ENCODE measurements at places on chromosomes 6 and 20.

DNA sequence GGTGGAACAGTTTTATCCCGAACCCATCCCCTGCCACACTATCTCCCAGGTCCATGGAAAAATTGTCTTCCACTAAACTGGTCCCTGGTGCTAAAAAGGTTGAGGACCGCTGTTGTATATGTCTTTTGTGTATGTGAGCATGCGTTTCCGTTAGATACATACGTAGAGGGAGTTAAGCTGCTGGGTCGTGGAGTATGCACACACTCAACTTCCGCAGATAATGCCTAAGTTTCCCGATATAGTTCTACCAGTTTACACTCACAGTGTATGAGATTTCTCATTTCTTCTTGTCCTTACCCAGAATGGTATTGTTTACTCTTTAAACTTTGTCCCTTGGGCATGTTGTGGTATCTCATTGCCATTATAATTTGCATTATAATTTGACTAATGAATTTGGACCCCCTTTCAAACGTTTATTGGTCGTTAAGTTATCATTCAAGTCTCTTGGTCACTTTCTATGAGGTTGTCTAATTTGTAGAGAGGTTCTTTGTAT, 50.5 kb upstream of the SCAF8 start:
- no peak for DNase-seq

DNA sequence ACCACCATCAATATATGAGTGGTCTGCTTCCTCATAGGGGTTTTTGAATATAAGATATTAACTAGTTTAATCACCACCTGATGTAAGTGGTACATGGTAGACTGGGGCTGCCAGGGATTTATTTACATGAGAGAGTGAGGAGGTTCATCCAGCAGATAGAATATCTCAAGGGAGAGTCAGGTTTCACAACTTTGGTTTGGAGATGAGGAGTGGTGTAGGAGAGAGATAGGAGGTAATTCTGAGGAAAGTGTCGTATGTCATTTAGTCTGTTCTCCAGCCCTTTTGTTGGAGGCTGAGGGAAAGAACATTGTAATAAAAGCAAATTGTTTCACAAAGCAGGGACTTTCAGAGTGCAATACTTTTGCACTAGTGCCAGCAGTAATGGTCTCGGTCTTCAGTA, 16.8 kb downstream of the L3MBTL3 start:
- DNase-seq = no peak

DNA sequence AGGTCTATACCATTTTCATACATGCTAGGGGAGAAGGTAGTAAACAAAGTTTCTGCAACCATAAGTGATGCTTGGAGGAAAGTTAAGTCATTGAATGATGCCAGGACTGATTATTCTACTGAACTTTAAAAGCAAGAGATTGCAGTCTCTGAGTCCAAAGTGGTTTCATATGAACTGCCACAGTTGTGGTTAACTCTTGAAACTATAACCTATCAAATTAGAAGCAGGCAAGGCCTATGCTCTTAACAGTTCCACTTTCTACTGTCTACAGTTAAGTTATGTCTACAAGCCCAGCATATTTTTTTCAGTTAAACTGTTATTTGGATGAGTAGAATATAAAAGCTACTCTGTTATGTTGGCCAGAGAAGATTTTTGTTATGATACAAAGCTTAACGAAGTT, 326.5 kb upstream of the RUNX2 start:
- no peak for DNase-seq

- no peak for DNase-seq
Measured at GRCh38 chr6:6829872-6830685, 241.6 kb downstream of the LY86 start.

GRCh38 chr6:75563032-75563431, 38.6 kb upstream of the SENP6 start:
- no peak for DNase-seq

DNA sequence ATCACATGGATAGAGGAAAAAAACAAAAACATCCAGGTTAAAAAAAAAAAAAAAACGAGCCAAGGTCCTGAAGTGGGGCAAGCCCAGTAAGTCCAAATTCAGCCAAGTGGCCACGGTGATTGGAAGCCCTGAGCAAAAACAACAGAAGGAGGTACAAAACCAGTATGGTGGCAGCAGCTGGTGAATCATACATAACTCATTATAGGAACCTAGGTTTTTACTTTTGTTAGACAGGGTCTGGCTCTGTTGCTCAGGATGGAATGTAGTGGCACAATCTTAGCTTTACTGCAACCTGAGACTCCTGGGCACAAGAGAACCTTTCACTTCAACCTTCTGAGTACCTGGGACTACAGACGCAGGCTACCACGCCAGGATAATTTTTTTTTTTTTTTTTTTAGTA, 22.7 kb upstream of the MYB start:
- no peak for DNase-seq

DNA sequence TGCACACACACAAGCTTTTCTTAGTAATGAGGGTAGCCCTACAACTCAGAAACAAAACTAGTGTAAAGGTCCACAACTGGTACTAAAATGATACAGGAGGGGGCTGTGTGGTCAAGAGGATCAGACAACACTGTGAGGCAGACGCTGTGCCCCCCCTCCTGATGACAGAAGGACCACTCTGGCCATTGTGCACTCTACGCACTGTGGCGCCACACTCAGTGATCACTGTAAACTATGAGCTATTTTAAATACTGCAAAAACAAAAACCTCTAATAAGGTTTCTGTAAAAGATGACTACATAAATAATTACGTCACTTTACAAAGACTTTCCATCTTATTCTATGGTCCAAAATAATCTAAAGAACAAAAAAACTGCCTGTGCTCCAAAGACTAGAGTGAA, 96.1 kb downstream of the SLC23A2 start:
- no peak for DNase-seq

DNA sequence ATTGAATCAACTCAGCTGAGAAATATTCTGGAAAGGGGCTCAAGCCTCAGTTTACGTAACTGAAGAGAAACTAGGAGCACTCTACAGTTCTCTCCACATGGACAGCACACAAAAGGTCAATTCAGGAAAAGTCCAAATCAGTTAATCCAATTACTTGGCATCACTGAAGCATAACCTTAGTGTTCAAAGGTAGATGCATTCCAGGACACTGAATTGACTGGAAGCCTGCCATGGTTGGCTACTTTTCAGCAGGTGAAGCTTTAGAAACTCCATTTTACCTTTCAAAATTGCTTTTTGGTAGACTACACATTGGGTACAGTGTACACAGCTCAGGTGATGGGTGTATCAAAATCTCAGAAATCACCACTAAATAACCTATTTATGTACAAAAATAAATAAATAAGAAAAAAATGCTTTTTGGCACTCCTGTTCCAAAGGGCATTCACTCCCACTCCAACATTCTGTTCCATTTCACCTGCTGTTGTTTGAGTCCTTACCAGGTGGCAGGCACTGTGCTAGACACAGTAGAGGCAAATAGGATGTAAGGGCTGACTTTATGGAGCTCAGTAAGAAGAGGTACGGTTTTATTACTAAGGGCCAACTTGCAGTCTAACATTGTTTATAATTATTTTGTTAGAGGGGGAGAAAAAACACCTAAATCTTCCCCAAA, 153.4 kb downstream of the FAXC start:
- no peak for DNase-seq

- DNase-seq = no peak
Measured at GRCh38 chr6:154343473-154344308, 12.9 kb downstream of the IPCEF1 start.

- DNase-seq = no peak
Measured at GRCh38 chr6:16868968-16869367, 107.7 kb upstream of the ATXN1 start.

GRCh38 chr20:10618611-10619245, 55.1 kb downstream of the JAG1 start:
- no peak for DNase-seq

All from activated effector memory CD4-positive, alpha-beta T cell treated with Interleukin-2 at 50 U/mL for 16 hours (primary cell).